NCI-H774 (cell line): ENCODE measurements at places on chromosomes 6 and 20.

DNA sequence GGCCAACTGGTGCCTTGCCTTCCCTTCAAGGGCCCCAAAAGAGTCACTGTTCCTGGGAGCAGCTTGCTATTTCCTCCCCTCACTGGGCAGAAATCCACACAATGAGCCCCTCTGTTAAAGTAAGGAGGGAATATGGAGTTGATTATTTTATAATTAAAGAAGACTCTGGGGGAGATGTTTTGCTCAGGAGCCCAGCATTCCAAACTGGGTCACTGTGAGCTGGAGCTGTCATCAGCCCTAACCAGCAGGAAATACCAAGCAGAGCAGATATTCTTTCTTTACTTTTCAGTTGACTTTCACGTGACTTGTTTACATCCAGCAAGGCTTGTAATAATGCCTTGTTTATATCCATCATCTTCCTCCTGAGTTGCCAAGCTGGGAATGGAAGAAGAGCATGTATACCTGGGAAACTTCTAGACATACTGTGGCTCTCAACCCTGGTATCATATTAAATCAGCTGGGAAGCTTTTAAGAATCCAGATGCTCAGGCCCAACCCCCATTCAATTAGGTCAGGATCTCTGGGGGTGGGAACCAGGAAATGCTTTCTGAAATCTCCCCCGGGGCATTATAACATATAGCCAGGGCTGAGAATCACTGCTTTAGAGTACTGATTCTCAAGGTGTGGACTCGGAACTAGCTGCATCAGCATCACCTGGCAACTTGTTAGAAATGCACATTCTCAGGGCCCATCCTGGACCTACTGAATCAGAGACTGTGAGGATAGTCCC, 175.6 kb upstream of the MYLIP start:
- no peak for DNase-seq

GRCh38 chr6:65199683-65200082, 507.3 kb downstream of the EYS start:
- DNase-seq, result no peak

DNA sequence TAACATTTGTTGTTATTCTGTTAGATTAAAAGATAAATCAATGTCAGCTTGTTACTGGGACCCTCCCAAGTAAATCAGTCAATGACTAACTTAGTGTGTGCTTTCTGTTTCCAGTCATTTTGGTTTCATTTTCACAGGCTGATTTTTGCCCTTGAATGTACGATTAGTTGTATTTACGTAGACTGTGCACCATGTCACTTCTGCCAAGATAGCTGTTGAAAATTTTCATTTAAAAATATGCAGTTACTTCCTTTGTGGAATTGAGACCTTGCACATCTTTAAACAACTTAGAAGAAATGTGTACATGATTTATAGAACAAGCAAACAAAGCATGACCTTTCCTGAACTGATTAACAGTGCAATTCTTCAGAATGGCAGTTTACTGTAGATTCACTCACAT, 944.8 kb upstream of the CITED2 start:
- DNase-seq, result peak; percentile 8

- no peak for DNase-seq
Measured at GRCh38 chr20:63293456-63293855, 470 bp downstream of the COL20A1 start.

GRCh38 chr6:41256383-41256782, 28.2 kb downstream of the TREML4 start:
- DNase-seq, result no peak

GRCh38 chr20:62021793-62022385, 43.8 kb downstream of the TAF4 start:
- DNase-seq, result no peak

- peak; percentile 80 for DNase-seq
Measured at GRCh38 chr20:47008842-47009518, 114.3 kb downstream of the EYA2 start.

DNA sequence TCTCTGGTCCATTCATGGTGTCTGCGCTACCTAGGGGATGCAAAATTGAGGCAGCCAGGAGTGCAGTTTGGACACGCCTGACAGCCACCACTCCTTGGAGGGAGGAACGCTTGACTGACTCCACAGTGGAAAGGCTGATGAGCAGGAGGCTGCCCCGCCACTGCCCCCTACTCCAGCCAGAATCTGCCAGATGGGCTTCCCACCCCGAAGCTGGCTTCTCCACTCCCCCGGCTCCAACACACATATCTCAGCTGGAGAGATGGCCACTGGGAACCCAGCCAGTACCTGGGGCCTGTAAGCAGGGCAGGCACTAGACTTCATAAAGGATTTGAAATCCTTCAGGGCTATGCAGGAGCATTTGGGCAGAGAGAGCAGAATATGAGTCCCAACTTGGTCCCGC, 51.4 kb upstream of the BLCAP start:
- no peak for DNase-seq

- no peak for DNase-seq
Measured at GRCh38 chr6:12761376-12762115, 45.0 kb downstream of the PHACTR1 start.

GRCh38 chr6:73695619-73696421, at the start of gene CD109:
Gene CD109 (plus strand): TSS chr6:73696203. CDS start chr6:73696216, 13 bp downstream.
- DNase-seq, result peak; percentile 59

- DNase-seq, result no peak
Measured at GRCh38 chr6:41439524-41440418, 104.4 kb downstream of the NCR2 start.

- DNase-seq, result no peak
Measured at GRCh38 chr6:21000331-21000801, 466.1 kb downstream of the CDKAL1 start.

GRCh38 chr20:64067005-64067632, 4.1 kb downstream of the TCEA2 start:
- DNase-seq, result no peak
